Hematopoietic multipotent progenitor cell treated with erythropoietin and hydrocortisone succinate and interleukin-3 and kit ligand, for 15 days (in vitro differentiated cells): ENCODE measurements at places on chromosomes 3 and 15.

DNA sequence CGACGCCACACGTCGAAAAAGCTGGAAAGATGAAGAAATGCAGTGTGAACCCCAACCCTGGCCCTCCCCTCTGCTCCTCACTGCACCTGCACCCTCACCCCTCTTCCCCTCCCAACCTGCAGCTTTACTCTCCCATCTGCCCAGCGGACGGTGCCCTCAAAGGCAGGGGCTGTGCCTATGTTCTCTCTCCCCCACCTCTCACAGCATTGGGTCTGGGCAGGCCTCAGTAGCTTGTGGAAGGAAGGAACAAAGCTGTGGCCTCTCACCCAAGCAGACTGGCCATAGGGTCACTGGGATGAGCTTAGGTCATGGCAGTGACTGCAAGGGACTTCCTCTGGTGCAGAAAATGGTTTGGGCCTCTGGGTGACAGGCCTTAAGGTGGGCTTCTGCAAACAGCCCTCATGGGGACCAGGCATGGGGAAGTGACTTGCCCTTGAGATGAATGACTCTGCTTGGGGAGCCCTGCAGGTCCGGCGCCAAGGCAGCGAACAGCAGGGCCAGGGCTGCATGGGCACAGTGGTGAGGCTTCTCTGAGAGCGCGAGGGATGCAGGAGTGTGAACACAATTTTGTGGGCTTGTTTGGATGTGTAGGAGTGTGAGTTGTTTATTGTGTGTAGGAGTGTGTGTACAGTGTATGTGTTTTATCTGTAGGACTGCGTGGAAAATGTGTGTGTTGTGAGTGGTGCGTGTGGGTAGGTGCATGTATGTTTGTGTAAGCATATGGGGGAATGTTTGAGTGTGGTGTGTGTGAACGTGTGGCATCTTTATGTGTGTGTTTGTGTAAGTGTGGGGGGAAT is 29.2 kb downstream of the SRPRB start:
- DNase-seq = no peak

DNA sequence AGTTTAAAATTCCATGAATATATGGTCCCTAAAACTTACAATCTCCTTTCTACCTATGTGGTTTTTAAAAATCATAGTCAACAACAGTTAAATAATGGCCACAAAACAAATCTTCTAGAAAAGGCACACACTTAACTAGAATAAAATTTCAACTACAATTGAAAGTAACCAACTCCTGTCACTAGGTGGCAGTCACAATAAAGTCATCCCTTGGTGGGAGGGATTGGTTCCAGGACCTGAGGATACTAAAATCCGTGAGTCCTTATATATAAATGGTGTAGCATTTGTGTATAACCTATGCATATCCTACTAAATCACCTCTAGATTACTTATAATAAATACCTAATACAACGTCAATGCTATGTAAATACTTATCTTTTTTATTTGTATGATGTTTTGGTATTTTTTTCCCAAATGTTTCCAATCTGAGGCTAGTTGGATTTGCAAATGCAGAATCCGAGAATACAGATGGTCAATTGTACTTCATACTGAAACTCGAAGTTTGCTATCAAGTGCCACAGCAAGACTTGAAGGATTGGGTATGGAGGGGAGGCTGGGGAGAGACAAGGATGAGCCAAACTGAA is 172.6 kb downstream of the FMN1 start:
- peak; percentile 6 for DNase-seq

DNA sequence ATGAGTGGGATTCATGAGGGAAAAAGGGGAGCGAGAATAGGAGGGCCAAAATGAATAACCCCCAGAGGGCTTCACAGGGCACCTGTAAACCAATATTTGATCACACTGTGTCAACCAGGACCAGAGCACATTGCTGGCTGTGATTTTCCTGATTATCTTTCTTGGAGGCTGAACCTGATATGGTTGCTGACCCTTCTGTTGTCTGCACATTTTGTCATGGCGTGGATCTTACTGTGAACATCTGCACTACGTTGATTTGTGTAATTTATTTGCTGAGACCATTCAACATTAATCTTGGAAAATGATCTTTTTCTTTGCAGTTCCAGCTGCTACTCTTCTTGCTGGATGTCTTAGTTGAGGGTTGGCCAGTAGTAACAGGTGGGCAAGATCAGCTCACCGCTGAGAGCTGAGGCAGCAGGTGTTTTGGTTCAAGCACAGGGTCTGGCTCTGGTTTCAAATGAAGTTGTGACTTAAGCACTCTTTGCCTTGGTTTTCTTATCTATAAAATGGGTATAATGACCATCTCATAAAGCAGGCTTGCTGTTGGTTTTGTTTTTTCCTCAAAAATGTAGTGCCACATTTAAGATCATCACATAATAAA is 61.2 kb downstream of the ARHGEF26 start:
- DNase-seq = no peak

DNA sequence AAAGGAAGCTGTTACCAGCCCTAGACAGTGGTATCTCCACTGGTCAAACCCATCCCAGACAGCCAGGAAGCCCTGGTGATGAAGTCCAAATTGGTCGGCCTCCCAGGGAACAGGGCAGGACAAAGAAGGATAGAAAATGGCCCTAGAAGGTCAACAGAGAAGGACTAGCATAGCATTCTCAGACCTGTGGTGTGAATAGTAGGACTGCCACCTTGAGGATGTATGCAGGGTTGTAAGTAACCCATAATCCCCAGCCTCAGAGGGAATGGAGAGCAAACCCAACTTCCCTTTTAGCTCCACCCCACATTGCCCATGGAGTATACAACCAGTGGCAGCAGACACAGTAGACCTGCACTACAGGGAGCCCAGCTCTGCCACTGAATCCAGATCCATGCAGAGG is 68.6 kb upstream of the EIF1B start:
- DNase-seq = no peak

GRCh38 chr3:150218236-150218635 is 189.9 kb upstream of the TSC22D2 start:
- no peak for DNase-seq

- DNase-seq = peak; percentile 40
These were observed 51.0 kb downstream of the ZDHHC19 start for GRCh38 chr3:196159952-196160804.

DNA sequence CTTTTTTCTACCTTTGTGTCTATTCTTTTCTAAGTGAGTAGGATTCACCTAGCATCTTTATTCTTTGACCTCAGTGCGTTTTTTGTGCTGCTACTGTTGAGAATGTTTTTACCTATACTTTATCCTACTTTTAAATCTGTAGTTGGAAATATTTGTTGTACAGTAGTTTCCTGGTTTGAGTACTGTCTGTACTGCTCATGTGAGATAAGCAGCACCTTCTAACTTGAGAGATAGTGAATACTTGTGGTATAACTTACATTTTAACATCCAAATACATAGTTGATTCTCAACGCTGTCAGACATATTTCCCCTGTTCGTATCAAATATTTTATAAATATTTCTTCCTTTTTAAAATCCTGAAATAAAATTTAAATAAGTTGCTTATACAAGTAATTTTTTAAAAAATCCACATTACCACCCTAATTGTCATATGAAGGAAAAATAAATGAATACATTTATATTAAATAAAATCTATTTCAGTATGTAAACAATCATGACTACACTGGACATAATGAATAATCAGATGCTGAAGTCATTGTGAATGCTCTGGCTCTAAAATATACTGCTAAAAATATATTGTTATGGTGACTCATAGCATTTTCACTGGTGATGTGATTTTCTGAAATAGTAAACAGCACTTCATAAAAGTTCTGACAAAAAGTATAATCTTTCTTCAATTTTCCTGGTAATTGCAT is 17.4 kb downstream of the ATP11B start:
- peak; percentile 23 for DNase-seq

DNA sequence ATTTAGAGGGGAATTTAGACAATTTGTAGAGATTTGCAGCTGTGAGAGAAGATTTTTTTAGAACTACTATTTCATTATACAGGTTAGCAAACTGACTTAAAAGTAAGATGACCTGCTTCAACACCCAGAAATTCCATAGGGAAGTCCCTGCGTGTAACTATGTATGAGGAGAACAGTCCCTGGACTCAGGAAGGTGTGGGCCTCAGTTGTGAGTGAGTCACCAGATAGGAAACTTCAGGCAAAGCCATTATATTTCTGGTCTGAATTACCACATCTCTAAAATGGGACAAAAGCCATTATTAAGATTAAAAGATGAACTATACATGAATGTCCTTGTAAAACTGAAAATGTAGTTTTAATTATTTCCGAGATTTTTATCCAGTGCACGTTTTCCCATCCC is 488.3 kb upstream of the GOLIM4 start:
- no peak for DNase-seq

- DNase-seq = no peak
These were observed 107.2 kb upstream of the RASGRP1 start for GRCh38 chr15:38671675-38672254.

- DNase-seq = no peak
These were observed 14.0 kb downstream of the UBE2E1 start for GRCh38 chr3:23819599-23820360.

DNA sequence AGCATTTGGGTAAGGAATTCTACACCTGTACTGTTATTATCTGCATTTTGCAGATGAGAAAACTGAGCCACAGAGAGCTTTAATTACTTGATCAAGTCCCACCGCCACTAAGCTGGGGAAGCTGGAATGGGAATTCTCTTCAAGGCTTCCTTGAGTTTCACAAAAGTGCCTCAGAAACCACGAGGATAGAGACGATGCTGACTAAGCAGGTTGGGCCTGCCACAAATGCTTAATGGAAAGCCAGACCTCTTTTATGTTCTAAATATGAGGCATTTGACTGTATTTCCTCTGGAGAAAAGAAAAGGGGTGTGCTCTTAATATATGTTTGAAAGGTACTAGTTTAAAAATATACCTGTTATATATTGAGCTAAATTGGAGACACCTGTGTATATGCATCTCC is 34.7 kb downstream of the ADAMTS9 start:
- DNase-seq = no peak

DNA sequence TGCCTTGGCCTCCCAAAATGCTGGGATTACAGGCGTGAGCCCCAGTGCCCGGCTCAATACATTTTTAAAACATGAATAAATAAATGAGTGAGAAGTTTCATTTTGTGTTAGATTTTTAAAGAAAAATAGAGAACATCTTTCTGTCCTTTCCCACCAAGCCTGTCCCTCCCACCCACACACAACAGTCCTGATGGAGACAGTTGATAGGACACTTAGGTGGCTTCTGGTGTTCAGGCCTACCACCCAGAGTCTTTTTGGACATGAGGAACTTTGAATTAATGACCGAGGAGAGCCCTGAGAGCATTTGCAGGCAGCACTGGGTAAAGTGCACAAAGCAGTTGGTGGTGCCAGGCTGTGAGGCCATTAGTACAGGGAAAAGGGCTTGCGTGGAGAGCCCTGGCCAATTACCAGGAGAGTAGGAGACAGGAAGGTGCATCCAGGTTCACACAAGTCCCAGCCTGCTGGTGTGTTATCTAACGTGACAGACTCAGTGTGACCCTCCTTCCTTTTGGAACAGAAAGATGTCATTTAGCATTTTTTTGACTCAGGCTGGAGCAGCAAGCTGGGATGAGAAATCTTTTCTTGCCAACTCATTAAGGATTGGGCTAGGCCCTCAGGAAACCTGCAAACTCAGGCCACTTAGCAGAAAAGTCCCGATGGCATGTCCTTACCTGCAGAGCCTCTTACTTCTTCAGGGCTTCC is 103.6 kb downstream of the PDCD6IP start:
- DNase-seq = no peak

GRCh38 chr15:70636540-70637165 is 126.7 kb downstream of the UACA start:
- DNase-seq = no peak

DNA sequence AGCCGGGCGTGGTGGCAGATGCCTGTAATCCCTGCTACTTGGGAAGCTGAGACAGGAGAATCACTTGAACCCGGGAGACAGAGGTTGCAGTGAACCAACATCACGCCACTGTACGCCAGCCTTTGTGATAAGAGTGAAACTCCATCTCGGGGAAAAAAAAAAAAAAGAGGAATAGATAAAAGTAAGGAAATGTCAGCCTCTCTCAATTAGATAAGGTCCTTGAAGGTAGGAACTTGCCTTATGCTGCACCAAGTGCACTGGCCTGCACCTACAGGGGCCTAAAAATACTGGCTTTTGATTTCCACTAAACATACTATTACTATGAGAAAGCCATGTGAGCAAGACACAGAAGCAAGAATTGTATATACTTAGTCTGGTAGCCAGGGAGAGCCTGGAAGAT is 7.1 kb downstream of the RAF1 start:
- DNase-seq = no peak

DNA sequence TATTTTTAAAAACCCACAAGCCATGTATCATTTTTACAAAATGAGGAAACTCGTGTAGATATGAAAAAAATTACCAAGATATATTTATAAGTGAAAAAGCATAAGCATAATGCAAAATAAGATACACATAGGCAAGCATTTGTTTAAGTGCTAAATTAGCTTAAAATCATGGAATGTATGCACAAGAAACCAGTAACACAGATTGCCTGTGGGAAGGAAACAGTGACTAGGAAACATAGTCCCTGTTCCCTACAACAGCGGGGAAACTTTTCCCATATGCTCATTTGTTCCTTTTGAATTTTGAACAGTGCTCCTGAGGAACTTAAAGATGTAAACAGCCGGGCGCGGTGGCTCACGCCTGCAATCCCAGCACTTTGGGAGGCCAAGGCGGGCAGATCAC is 169.5 kb downstream of the PDE8A start:
- no peak for DNase-seq

- DNase-seq = peak; percentile 55
These were observed at the start of gene ABHD17C for GRCh38 chr15:80695099-80695910. Gene ABHD17C, plus strand, starts transcription at chr15:80695310. Its CDS starts 120 bp downstream, at chr15:80695430.

GRCh38 chr3:43902415-43902814 is 211.7 kb downstream of the ABHD5 start:
- DNase-seq = no peak

- DNase-seq = no peak
These were observed 56.2 kb downstream of the ARHGEF26 start for GRCh38 chr3:154177406-154177805.

DNA sequence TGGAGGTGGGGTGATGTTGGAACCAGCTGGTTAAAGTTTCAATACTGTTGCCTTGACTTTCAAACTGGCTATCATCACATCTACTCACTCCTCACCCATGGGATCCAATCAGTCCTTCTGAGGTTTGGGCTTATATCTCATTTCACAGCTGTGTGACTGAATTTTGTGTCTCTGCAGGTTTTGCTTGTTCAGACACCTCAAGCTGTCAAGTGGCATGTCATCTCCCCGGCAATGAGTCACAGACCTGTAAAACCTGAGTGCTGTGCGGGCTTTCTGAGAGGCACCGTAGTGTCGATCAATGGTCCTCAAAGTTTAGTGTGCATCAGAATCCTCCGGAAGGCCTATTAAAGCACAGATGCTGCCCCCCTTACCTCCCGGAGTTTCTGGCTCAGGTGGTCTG is 86.4 kb upstream of the RORA start:
- DNase-seq = no peak

DNA sequence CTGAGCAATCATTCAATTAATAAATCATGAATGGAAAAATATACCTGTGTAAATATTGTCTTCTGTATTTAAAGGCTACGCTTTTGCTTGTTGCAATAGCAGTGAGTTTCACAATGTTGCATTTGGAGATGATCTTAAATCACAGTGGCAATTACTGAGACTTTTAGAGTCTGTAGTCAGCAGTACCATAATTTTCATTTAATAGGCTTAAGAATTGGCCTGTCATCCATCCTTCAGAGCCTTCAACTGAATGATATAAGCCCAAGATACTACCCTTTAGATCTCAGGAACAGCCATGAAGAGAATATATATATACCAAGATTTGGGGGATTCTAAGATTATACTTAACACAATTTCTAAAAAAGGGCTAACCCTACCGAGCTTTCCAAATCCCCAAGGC is 458.1 kb downstream of the GBE1 start:
- no peak for DNase-seq
